Activated CD4-positive, CD25-positive, alpha-beta regulatory T cell (primary cell): ENCODE measurements at places on chromosomes 6 and 20.

- DNase-seq = no peak
Measured at GRCh38 chr20:37299718-37300528, 10.5 kb downstream of the MANBAL start.

DNA sequence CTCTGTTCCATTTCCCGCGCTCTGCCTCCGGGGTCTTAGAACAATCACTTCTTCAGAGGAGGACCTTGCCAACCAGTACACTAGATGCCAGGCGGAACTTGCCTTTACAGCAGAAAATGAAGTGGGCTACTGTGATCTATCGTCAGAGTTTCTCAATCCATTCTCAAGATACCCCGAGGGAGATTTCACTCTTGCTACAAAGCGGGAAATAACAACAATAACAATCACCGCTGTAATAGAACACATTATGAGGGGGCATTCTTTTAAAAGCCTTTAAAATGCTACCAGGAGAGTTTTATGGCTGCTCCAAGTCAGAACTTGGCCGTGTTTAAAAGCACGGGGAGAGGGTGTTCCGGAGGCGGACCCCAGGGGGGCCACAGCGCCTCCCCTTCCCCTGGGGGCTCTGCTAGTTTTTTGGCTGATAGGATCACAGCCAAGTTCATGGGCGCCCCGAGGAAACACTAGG lies 617.0 kb upstream of the AGPAT4 start:
- DNase-seq = no peak

- no peak for DNase-seq
Measured at GRCh38 chr20:8394308-8394945, 262.4 kb downstream of the PLCB1 start.

- no peak for DNase-seq
Measured at GRCh38 chr20:45051204-45052060, 49.5 kb downstream of the KCNS1 start.

DNA sequence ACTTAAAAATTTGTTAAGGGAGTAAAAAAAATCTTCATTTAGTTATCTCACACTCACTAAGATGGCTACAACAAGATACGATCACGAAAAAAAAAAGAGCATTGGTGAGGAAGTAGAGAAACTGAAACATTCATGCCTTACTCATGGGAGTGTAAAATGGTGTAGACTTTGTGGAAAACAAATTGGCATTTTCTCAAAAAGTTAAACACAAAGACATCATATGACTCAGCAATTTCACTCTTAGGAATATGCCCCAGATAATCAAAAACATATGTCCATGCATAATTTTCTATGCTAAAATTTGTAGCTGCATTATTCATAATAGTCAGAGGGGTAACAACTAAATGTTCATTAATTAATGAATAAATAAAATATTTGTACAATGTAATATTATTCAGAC lies 120.9 kb upstream of the IRAK1BP1 start:
- no peak for DNase-seq

DNA sequence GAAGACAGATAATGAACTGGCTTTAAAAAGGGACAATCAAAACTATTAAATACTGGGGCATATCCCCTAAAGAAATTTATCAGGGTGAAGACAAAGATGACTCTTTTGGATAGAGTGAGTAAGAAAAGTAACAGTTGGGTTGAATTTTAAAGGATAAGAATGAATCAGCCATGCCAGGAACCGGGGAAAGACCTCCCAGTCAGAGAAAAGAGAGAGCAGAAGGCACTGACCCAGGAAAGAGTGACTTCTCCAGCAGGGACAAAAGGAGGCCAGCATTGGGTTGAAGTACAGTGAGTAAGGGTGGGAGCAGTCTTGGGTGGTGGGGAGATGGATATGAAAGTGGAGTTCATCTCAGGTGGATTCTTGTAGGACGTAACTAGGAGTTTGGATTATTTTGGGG lies 516.9 kb upstream of the JAG1 start:
- DNase-seq = no peak

DNA sequence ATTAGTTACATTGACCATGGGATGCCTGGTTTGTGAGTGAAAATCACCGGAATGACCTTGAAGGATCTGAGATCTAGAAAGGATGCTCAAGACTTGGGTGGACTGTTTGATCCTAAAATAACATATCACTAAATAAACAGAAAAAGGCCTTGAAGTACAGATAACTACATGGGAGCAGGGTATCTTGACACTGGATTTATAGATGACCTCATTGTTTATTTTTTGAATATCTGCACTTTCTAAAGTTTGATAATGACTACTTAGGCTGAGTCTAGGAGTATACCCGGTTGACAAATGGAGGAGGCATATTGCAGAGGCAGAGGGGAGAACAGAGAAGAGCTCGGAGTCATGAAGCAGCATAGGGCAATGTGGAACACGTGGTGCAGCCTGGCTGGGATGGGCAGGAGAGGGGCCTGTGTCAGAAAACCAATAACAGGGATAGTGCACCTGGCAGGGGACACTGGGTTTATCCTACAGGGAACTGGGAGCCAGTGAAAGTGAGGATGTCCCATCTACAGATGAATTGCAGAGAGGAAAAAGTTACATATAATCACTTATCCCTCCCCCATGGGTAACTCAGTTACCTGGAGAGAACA lies 50.3 kb downstream of the PLAGL1 start:
- no peak for DNase-seq

DNA sequence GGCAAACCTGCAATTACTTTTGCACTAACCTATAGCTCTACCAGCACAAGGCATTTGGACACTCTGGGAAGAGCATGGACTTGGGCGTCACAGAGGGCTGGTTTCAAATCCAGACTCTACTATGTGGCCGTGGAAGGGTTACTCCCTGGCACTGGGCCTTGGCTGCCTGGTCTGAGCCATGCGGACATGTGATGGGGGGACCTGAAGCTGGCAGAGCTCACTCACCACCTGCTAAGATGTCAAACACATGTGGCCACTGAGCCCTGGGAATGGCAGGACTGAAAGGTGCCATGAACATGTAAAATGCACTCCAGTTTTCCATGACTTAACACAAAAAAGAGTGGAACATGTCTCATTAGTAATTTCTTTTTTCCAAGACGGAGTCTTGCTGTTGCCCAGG lies 23.7 kb downstream of the VSTM2L start:
- no peak for DNase-seq
